NCI-H446 (cell line): ENCODE measurements at places on chromosomes 16 and 17.
A peak's percentile ranks its signal among the peaks of the same experiment; 100 is the strongest.

GRCh38 chr17:49843774-49844350 is 4.0 kb downstream of the TAC4 start:
- no peak for DNase-seq

GRCh38 chr16:74511961-74512360 is 90.7 kb upstream of the CLEC18B start:
- DNase-seq: no peak

DNA sequence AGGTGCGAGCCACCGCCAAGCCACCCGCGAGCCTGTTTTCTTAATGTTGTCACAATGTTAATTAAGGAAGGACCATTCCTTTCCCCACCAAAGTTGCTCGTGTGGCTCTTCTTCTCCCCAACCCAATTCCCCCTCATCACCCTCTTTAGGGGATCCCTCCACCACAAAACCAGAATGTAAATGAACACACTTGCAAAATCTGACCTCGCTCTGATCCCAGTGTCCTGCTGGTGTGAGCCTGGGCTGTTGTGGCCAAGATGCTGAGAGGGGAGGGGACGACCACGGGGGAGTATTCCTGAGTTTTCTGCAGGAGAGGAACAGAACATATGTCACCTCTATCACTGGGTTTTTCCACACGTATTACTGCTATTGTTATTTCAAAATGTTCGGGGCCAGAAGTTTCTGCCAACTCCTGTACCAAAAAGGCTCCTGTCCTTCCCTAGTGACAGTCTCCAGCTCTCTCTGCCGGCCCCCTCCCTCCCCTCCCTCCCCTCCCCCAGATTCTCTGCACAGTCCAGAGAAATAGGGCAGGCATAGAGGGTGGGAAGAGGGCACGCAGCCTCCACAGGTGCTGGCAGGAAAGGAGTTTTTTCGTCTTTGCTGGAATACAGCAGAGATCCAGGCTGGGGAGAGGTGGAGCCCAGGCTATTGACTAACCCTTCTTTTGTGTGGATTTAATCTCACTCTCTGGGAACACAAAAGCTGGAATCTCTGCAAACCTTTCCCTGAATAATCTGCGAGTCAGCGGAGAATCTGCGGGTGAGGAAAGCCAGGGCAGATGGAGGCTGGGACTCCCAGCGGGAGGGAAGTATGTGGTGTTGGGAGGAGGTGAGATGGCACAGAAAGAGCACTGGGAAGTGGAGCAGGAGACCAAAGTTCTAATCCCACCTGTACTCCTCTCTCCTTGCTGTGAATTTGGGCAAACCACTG is 4.5 kb upstream of the CA4 start:
- no peak for DNase-seq

DNA sequence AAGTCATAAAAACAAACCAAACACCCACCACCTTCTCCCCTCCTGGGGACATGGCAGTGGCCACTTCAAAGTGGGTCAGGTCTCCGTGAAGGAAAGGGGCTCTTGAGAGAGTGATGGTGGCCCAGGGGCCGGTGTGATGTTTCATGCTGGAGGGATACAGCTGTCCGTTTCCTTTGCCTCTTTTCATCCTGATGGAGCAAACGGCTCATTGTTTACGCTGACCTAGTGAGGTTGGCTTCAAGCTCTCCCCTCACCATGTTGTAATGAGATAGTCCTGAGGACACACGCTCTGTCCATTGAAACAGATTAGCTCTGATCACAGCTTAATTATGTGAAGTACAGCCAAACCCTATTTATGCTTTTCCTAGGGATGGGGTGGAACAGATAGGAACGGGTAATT is 34.2 kb downstream of the CDH13 start:
- no peak for DNase-seq

GRCh38 chr17:56125830-56126819 is 27.1 kb upstream of the ANKFN1 start:
- peak; percentile 28 for DNase-seq

GRCh38 chr17:80000981-80001775 is 34.5 kb downstream of the TBC1D16 start:
- peak; percentile 51 for DNase-seq

DNA sequence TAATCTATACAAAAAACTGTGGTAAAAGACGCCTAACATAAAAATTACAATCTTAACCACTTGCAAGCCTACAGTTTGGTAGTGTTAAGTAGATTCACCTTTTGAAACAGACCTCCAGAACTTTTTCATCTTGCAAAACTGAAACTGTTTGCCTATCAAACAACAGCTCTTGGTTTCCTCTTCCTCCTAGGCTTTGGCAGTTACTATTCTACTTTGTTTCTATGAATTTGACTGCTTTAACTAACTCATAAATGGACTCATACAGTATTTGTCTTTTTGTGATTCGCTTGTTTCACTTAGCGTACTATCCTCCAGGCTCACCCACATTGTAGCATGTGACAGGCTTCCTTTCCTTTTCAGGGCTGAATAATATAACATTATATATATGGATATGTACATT is 97.0 kb downstream of the PRKCA start:
- DNase-seq: no peak

DNA sequence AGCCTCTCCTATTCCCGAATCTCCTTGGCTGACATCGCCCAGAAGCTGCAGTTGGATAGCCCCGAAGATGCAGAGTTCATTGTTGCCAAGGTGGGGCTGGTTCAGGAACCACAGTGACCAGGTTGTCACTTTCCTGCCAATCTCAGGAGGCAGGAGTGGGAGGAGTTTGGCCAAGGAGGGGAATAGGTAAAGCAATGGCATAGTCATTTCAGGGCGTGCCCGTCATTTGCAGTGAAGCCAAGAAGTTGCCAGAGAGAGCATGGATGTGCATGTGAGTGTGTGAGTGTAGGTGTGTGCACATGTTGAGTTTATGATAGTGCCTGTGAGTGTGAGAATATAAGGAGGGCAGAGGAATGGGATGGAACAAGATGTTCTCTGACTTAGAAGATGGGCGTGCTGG is 14.8 kb downstream of the PSMD3 start:
- DNase-seq: no peak

- DNase-seq: peak; percentile 25
These were observed 114.6 kb upstream of the NOG start for GRCh38 chr17:56478836-56479447.
